ENCODE measurements at places on chromosomes 4 and X.
A peak's percentile ranks its signal among the peaks of the same experiment; 100 is the strongest.

- no peak for DNase-seq
Measured at GRCh38 chr4:10480616-10481015, 23.4 kb upstream of the ZNF518B start.

GRCh38 chr4:65538571-65538970 lies 131.7 kb downstream of the EPHA5 start:
- DNase-seq: peak; percentile 37

- DNase-seq: no peak
Measured at GRCh38 chr4:25523405-25523804, 132.2 kb upstream of the SLC34A2 start.

DNA sequence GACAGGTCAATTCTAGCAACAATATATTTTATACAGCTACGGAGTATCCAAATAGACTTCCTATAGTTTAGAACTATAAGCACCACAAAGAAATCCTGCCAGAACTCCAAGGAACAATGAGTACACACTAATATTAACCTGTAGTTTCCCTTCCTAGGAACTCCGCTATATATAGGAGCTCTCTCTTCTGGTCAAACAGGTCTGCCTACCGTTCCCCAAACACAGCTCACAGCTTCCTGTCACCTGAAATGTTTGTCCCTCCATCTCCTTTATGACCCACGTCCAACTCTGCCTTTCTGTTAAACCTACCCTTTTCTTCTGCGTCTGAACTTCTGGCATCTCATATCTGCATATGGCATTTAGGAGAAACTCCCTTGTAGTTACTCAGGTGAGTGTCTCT lies 10.5 kb upstream of the GJB1 start:
- DNase-seq: no peak

GRCh38 chr4:118814891-118815290 lies 21.0 kb downstream of the SEC24D start:
- no peak for DNase-seq

- no peak for DNase-seq
Measured at GRCh38 chrX:91079342-91080114, 355.1 kb upstream of the PABPC5 start.

DNA sequence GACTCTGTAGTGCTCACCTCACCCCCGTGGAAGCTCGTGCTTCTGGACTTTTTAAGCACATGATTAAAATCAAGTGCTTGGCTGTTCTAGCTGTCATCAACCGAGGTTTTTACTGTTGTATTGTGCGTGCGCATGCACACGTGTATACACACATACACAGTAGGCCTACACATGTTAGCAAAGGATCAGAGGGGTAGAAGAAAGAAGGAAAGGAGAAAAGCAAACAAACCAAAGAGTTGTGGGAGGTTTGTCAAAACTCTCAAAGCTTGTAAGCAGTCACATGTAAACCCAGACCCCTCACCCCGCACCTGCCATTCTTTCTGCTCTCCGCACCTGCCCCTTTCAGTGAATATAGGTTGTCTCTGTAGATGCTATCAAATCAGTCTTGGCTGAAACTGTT lies 311.8 kb downstream of the HS3ST1 start:
- DNase-seq: no peak

DNA sequence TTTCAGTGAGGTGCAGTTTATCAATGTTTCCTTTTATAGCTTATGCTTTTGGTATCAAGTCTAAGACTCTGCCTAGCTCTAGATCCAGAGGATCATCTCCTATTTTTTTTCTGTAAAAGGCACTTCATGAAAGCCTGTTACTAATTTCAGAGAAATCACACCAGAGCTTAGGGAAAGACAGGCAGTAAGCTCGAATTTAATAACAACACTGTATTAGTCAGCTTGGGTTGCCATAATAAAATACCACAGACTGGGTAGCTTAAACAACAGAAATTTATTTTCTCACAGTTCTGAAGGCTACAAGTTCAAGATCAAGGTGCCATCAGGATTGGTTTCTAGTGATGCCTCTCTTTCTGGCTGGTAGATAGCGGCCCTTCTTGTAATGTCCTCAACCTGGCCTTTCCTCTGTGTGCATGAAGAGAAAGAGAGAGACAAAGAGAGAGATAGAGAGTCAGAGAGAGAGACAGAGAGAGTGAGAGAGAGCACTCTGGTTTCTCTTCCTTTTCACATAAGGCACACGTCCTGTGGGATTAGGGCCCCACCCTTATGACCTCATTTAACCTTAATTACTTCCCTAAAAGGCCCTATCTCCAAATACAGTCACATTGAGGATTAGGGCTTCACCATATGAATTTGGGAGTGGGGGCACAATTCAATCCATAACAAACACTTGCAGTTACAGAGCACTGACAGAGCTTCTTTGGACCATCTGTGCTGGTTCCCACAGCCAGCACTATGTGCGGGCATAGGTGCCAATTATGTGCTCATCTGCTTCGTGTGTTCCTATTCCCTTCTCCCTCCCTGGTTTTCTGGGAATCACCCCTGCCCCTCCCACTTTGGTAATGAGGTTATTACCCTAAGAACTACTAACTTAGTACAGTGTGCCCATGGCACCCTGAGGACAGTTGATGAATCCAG lies 114.8 kb upstream of the MED14 start:
- peak; percentile 47 for DNase-seq

DNA sequence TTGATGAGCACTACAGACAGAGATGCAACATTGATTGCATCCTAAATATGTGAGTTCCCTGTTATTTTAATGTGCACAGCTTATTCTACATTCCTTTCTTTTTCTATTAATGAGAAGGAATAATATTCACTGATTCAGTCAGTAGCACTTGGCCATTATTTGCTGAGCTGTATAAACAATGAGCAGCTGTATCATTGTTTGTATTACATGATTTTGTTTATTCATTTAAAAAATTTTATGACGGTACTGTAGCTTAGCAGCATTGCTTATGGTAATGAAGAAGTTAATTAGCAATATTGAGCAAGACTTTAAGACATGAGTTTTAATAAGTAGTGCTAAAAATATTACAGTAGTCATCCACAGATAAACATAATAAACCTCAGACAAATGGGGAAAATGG lies 582.0 kb downstream of the ADGRL3 start:
- DNase-seq: no peak

- DNase-seq: no peak
Measured at GRCh38 chrX:6053141-6053540, 175.5 kb downstream of the NLGN4X start.

GRCh38 chrX:18389966-18390365 lies 35.4 kb upstream of the CDKL5 start:
- no peak for DNase-seq

DNA sequence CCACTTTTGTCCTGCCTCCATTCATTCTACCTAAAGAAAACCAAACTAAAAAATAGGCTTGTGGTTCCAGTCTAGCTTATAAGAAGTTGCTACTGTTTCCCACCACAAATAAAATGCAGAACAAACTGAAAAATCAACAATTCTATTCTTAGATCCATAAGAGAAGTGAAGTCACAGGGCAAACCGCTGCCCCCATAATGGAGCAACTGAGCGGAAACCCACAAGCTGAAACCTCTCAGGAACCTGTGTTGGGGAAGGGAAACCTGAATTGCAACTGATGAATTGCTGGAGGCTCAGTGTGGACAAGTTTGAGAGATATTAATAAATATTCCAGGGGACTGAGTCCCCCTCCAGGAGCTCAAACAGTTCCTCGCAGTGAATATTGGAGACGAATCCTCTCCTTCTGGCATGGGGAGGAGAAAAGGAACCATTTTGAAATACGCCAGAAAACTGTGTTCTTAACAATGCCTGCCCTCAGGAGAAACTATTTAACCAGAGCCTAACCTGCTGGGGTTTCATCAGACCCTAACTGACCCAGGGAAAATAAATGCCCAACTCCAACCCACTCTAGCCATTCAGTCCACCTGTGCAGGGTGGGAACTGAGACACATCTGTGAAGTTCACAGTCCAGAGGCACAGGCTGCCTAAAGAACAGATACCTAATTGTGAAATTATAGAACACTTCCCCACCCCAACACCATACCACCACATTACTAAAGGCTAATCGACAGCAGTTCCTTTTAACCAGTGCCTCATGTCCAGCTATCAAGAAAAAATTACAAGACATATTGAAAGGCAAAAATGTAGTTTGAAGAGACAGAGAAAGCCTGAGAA lies 22.8 kb upstream of the SH3RF1 start:
- no peak for DNase-seq

GRCh38 chrX:21905313-21905712 lies 35.2 kb upstream of the SMS start:
- no peak for DNase-seq

DNA sequence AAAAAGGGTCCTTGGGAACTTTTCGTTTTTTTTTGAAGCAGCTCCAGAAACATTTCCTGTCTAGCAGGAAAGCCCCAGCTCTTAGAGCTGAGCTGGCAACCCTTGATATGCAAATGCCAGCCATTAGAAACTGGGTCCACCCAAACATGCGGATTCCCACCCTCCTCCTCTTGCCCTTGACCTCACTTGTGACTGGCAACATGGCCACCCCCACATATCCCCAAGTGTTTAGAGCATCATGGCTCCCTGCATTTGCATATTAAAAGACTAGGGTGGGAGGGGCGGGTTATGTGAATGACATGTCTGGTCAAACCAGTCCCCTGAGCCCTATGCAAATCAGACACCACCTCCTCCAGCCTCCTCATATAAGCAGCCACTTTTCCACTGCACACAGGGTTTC lies 671.1 kb downstream of the FAT4 start:
- DNase-seq: no peak

- peak; percentile 44 for DNase-seq
Measured at GRCh38 chrX:17814557-17814956, 46.5 kb downstream of the RAI2 start.

DNA sequence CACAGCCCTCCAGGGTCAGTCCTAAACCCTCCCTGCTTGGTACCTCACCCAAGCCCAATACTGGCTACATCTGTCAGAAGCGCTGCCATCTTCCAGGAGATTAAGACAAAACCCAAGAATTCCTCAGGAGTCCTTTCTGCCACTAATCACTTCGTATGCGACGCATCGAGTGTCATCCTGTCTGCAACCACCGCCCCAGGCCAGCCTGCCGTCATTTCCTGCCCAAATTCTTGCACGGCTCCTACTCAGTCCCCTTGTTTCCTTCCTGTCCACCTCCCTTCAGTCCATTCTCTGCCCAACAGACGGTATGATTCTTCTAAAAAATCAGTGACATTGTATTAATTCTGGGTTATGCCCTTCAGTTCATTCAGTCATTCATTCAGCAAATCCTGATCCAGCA lies 113.6 kb downstream of the NFKB1 start:
- DNase-seq: no peak

DNA sequence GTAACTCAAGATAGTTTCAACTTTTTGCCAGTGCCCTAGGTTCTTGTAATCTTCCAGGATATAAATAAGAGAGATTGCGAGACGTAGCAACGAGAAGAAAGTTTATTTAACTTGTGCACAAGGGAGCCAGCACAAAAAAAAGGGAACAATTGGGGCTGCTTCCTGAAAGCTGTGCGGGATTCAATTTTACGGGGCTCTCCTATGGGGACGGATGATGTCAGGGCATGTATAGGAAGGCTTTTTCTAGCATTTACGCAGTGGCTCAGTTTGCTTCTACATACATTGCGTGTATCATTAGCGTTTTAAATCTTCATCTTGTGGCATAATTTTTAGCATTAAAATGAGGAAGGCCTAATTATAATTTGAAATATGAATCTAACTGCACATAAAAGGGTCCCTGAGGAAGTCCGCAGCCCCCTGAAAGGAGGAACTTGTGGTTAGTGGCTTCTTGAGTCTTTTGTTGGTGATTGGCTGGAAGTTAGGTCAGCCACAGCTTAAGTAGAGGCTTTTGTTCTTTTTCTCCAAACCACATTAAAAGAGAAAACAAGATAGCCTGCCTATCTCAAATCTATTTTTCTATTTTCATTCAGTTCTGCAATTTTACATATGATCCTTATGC lies 668.2 kb upstream of the NDST4 start:
- DNase-seq: no peak

GRCh38 chrX:136032370-136032769 lies 47.1 kb downstream of the SLC9A6 start:
- DNase-seq: no peak

GRCh38 chrX:6826856-6827255 lies 291.9 kb upstream of the VCX3A start:
- peak; percentile 19 for DNase-seq

DNA sequence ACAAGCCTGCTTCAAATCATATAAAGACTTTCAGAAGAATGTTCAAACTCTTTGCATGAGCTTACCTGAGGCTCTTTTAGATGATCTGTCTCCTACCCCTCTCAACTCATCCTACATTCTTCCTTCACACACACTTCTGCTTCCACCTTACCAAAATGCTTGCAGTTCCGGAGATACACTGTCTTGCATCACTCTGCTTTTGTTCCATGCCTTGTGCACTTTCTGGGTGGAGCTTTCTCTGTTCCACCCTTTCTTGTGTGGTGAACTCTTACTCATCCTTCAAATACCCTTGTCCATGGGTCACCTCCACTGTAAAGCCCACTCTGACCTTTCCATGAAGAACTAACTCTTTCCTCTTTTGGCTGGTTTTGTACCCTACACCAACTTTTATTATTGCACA lies 18.4 kb upstream of the MGST2 start:
- DNase-seq: no peak

GRCh38 chrX:152861116-152861515 lies 30.3 kb downstream of the NSDHL start:
- DNase-seq: peak; percentile 3

- DNase-seq: no peak
Measured at GRCh38 chr4:17763416-17763815, 18.0 kb downstream of the FAM184B start.

GRCh38 chrX:96843566-96843965 lies 40.1 kb upstream of the RPA4 start:
- DNase-seq: peak; percentile 11

DNA sequence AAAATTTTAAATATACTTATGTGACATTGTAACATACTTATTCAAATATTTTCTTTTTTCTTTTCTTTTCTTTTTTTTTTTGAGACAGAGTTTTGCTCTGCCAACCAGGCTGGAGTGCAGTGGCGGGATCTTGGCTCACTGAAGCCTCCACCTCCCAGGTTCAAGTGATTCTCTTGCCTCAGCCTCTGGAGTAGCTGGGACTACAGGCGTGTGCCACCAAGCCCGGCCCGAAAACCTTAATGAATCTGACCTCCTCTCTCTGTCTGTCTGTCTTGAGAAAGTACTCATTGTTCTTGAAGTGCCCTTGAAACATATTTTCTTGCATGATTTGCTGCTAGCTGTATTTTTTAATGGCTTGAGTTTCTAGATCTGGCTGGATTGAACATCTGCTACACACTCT lies 136.8 kb downstream of the ANAPC4 start:
- no peak for DNase-seq

DNA sequence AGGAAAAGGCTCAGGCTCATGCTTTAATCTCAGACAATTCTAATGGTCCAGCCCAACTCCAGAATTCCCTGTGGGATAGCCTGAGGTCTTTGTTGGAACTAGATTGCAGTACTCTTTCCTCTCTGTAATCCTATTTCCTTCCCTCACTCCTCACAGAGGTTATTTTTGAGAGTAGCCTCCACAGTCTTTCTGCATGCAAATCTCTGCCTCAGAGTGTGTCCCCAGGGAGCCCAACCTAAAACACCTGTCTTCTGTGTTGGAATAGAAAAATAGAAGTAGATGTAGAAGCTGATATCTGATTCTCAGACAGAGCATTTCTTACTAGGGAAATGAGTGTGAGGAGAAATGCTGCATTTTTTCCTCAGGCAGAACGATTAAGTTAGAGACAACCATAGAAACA lies 915.5 kb upstream of the EPHA5 start:
- DNase-seq: no peak

Measured in EH (cell line).